ENCODE measurements at places on chromosomes 7 and 10. TPM values are rescaled to one million over a fixed set of nuclear protein-coding genes. Genes with fewer than 3 reads are reported as not detected.

- H3K27ac ChIP-seq, result no peak overlapping the region
- no peak for DNase-seq
- H3K4me1 ChIP-seq, result no peaks in the 10 kb centered on the region
- no peak overlapping the region for H3K4me3 ChIP-seq
Observed at GRCh38 chr10:47043928-47044538, 132.8 kb downstream of the PTPN20 start.

DNA sequence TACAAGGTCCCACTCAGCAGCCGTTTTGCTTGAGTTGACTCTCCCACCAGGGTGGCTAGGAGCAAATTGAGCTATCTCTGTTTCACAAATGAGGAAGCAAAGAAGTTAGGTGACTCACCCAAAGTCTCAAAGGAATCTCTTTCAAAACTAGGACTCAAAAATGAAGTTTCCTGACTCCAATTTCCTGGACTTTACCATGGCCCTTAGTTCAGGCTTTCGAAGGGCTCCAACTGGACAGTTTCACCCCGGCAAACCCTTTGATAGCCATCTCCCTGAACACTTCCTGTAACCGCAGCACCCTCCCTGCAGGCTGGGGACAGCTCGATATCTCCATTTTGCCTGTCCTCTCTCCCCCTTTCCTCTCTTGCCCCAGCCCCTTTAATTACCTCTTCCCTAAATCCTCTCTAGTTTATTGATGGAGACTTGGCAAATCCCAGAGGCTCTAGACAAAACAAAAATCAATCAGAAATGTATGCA lies 4.7 kb upstream of the AFAP1L2 start:
- no peak overlapping the region for H3K27ac ChIP-seq
- H3K4me3 ChIP-seq, result no peak overlapping the region
- H3K4me1 ChIP-seq, result peaks cover 6% of the 10 kb centered on the region
- H3K27me3 ChIP-seq, result peaks cover 13% of the 10 kb centered on the region
- no peaks in the 10 kb centered on the region for H3K36me3 ChIP-seq

- no peak overlapping the region for H3K27ac ChIP-seq
- H3K4me1 ChIP-seq, result peaks cover 7% of the 10 kb centered on the region
- no peak overlapping the region for H3K4me3 ChIP-seq
- no peaks in the 10 kb centered on the region for H3K36me3 ChIP-seq
- no peak for DNase-seq
Observed at GRCh38 chr7:131412031-131412430, 84.4 kb downstream of the MKLN1 start.

Gene SPDYE2B
- total RNA-seq, result not detected
